Stimulated activated CD4-positive, alpha-beta T cell treated with anti-CD3 and anti-CD28 coated beads, TNF-alpha, amount 100 ng/mL, for 24 hours (primary cell): ENCODE measurements at places on chromosomes 5 and 9.

DNA sequence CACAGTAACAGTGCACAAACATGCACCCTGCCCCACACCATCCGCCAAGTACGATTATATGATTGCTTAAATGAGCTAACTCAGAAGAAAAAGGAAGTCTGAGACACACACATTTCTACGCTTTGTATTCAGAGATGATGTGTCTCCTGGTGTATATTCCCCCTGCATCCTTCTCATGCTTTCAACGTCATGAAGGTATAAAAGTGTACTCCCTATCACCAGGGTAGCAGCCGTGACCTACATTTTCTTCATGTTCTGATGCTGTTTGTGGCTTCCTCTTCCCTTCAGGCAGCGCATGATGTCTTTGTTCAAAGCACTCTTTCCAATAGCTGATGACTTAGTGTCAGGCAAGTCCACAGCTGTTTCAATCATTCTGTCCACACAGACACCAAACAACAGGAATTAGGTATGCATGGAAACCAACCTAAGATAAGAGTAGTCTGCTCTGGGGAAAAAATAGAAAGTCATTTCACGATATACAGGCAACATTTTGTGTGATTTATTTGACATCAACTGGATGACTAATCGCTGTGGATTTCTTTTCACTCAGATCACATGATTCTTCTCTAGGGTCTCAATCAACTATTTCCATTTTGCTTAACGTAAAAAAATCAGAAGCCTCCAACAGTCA lies 269.4 kb upstream of the PTGER4 start:
- DNase-seq, result peak; percentile 64

DNA sequence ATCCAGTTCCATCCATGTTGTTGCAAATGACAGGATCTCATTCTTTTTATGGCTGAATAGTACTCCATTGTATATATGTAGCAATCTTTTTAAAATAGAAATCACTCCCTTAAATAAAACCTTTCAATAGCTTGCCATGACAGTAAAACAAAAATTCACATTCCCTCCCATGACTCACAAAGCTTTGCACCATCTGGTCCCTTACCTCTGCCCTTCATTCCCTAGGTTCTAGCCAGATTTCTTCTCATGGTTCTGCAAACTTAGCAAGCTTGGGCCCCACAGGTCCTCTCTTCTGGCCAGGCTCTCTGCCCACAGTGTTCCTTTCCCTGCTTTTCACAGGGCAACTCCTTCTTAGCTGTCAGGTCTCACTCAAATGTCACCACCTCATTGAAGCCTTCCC lies 4.3 kb upstream of the SPOCK1 start:
- no peak for DNase-seq

GRCh38 chr5:55502759-55503158 lies 32.0 kb downstream of the PLPP1 start:
- no peak for DNase-seq

GRCh38 chr5:151740958-151741373 lies 17.5 kb downstream of the ATOX1 start:
- DNase-seq, result no peak
